ENCODE measurements at places on chromosomes 2 and 18. TPM values are rescaled to one million over a fixed set of nuclear protein-coding genes. Genes with fewer than 3 reads are reported as not detected.

Gene FAM237A
- not detected for total RNA-seq

Gene METTL21A
- 11.1 TPM for total RNA-seq

Gene LOXHD1
- total RNA-seq: not detected

Gene PRKD3
- 55.8 TPM for total RNA-seq

Gene RIT2
- total RNA-seq: not detected

Gene ITGA6
- total RNA-seq: 4.0 TPM

Gene NOSTRIN
- 0.81 TPM for total RNA-seq

Gene APCDD1
- 0.09 TPM for total RNA-seq

Gene SOX11
- total RNA-seq: not detected

All from fibroblast of the aortic adventitia (primary cell).